ENCODE measurements at places on chromosomes 11 and 22. TPM values are rescaled to one million over a fixed set of nuclear protein-coding genes. Genes with fewer than 3 reads are reported as not detected.

Gene PIWIL4
- 2.5 TPM for total RNA-seq

Gene ACCS
- total RNA-seq: 6.5 TPM

Gene OR8D1
- not detected for total RNA-seq

DNA sequence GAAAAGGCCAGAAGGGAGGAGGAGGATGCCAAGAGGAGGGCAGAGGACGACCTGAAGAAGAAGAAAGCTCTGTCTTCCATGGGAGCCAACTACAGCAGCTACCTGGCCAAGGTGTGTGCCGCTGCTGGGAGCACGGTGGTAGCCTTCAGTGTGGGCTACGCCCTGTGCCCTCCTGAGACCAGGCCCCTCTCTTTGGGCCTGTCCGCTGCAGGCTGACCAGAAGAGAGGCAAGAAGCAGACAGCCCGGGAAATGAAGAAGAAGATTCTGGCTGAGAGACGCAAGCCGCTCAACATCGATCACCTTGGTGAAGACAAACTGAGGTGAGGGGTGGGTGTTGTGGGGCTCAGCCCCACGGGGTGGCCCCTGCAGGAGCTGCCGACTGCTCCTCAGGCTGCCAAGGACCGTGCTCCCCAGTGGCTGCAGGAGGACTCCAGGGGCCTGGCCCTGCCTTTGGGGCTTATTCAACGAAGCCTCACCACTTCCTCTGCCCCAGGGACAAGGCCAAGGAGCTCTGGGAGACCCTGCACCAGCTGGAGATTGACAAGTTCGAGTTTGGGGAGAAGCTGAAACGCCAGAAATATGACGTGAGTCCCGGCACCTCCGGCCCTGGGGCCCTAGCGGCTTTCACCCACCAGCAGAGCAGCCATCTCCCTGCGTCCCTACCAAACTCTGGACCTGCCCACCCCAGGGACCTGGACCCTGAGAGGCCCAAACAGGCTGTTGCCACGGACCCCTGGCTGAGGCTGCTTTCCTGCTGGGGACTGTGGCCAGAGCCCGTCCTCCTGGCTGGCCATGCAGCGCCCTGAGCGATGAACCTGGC lies 12.6 kb upstream of the MRPL23 start:
- DNase-seq: no peak

DNA sequence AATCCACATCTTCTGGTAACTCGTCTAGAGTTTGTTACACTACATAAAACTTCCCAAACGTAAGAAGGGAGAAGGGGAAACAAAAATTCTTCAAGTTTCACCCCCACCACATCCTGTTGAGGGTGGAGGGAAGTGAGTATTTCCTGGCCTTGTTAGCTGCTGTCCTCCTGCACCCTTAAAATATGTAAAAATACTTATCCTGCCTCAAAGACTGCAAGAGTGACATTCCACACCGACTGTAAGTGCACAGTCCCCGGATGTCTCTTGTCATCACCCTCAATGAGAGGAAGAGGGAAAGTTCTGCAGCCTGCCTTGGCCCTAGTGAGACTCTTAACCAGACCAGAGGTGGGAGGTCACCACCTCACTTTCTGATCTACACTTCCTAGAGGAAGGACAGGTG lies 3.3 kb downstream of the TMEM121B start:
- DNase-seq: no peak

GRCh38 chr11:64409278-64409677 lies 50.3 kb downstream of the RPS6KA4 start:
- no peak for DNase-seq

DNA sequence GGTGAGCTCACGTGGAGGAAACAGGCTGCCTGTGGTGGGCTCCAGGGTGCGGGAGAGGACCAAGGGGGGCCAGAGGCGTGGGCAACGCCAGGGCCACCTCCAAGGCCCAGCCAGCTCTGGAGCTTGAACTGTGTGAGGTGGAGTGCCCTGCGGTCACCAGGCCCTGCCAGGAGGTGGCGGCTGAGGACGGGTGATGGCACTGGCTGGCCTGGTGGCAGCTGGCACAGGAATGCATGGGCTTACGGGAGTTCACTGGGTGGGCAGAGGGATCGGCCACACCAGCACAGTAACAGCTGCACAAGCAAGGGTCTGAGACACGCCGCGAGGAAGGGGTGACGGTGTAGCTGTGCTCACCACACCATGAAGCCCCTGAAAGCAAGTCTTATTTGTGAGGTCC lies 15.8 kb downstream of the TOLLIP start:
- no peak for DNase-seq

- no peak for DNase-seq
Measured at GRCh38 chr11:45045683-45046471, 95.2 kb upstream of the TP53I11 start.

DNA sequence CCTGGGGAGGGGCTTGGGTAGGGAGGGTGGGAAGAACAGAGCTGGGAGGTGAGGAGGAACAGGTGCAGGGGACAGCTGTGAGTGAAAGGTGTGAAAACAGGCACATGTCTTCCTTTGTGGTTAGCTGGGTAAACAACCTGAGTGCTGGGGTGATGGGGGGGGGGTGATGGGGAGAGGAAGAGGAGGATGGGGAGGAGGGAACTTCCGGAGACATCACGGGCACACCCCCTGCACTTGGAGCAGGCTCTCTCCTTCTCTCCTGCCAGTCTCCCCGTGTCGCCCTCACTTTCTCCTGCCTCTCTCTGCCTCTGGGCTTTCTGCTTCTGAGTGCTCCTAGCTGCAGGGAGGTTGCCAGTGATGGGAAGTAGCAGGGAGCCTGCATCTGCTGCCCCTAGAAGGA lies 8.8 kb downstream of the CXCR5 start:
- peak; percentile 93 for DNase-seq

- DNase-seq: no peak
Measured at GRCh38 chr11:114949614-114950351, 271.5 kb downstream of the NXPE2 start.
